Adipose tissue (tissue), 3 donors: ENCODE measurements at places on chromosomes 3 and 15. TPM values are rescaled to one million over a fixed set of nuclear protein-coding genes. Genes with fewer than 3 reads are reported as not detected.

Gene TEX9
- polyA plus RNA-seq: 1.0 TPM

Gene GPR62
- 0.28 TPM for polyA plus RNA-seq

Gene SLC9C1
- polyA plus RNA-seq: 0.06 TPM

Gene C2CD4B
- polyA plus RNA-seq: 18.2 TPM

Gene LTK
- 0.39 TPM for polyA plus RNA-seq

Gene GPR149
- polyA plus RNA-seq: not detected

Gene EFCC1
- polyA plus RNA-seq: 1.3 TPM

Gene FOXL2NB
- 0.02 TPM for polyA plus RNA-seq

Gene UCN2
- polyA plus RNA-seq: not detected

Gene SLC15A2
- 2.4 TPM for polyA plus RNA-seq
